SIG-M5 (cell line): ENCODE measurements at places on chromosomes 1 and 21.

GRCh38 chr1:56409112-56409691 lies 170.2 kb downstream of the PLPP3 start:
- no peak for DNase-seq

DNA sequence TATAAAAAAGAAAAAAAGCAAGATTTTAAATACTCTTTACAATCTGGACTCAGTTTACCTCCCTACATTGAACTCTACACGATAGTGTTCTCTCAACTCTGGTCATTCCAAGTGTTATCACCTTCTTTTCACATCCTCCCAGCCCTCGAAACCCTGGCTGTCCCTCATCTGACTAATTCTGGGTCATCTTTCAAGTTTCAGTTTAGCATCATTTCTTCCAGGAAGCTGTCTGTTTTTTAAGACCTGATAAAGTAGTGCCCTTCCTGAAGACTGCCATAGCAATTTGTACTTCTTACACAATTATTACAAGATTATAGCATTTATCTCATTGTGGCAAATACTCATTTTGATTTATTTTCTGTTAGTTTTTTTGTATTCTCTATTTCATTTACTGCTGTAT lies 1.2 kb downstream of the ALG14 start:
- DNase-seq = no peak

GRCh38 chr1:22518379-22518778 lies 44.9 kb upstream of the EPHA8 start:
- DNase-seq = no peak

- DNase-seq = no peak
These were observed 53.1 kb upstream of the GPR25 start for GRCh38 chr1:200819726-200820125.

- DNase-seq = no peak
These were observed at the start of gene DENND4B for GRCh38 chr1:153946622-153947241. Gene DENND4B, minus strand, starts transcription at chr1:153946718. Its CDS starts 2,344 bp downstream, at chr1:153944374.

DNA sequence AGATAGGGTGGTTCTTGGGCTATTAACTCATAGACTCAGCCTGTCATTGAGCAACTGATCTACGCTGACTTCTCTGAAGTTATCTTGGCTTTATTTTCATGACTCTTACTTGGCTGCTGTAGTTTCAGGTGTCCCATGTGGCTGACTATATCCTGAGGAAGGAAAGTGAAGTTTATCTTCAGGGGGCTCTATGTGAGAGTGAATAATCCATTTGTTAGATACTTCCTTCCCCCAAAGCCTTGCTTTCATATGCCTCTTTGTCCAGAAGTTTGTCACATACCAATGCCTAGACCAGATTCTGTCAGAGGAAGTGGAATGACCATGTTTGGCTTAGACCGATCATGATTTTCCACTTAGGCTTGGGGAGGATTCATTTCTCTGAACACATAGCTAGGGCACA lies 27.9 kb upstream of the C1orf87 start:
- no peak for DNase-seq

DNA sequence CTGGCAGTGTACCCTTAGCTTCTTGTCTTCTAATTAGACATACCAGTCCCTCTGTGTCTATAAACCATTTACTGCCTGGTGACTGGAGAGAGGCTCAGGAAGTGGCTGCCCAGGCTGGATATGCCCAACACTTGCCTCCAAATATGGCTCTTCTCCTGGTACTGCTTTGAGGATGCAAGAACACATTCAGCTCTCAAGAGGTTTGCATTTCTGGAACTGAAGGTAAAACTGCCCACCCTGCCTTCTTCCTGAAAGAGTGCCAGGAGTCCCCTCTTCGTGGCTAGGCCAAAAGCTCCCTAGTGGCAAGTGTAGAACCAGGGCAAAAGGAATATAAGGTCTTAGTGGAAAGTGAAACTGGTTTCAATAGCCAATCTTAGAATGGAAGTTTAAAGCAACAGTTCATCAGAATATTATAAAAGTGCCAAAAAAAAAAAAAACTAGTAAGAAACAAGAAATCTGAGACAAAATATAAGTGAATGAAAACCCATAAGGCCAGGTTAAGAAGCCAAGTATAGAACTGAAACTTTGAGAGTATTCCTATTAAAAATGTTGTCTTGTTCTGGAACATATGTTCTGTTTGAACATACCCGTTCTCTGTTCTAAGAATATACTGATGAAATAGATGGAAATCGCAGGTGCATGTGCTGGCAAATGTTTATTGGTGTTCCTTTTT lies 77.2 kb upstream of the CTTNBP2NL start:
- DNase-seq = no peak

DNA sequence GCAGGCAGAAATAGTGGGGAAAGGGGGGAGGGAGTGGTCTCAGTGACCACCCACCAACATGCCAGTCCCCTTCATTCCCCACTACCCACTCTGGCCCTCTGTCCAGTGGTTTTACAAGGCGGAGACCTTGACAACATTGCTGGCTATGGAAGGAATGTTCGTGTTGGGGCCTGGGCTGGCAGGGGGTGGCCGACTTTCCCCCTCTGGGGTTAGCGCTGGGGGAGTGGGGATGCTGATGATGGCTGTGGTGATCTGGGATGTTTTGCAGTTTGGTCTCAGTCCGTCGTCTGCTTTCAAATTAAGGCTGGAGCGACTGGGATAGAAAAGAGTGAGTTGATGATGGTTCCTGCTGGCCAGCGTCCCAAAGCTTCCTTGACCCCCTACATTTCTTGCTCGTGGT lies 20.3 kb downstream of the DDX20 start:
- DNase-seq = no peak

GRCh38 chr1:166136222-166136621 lies 30.6 kb downstream of the FAM78B start:
- DNase-seq = no peak
